H1 (cell line): ENCODE measurements at places on chromosomes 2 and 18. TPM values are rescaled to one million over a fixed set of nuclear protein-coding genes. Genes with fewer than 3 reads are reported as not detected.

The SERPINB4 gene
- total RNA-seq, result 0.32 and 0.96 TPM in 2 replicates

The NDC80 gene
- 40.3 and 45.0 TPM in 2 replicates for total RNA-seq

The GPR39 gene
- total RNA-seq, result 0.63 and 0.65 TPM in 2 replicates

The ARMC9 gene
- 33.0 and 36.1 TPM in 2 replicates for total RNA-seq

The PDE6D gene
- 33.7 and 37.8 TPM in 2 replicates for total RNA-seq

The GREB1L gene
- total RNA-seq, result 0.31 and 0.34 TPM in 2 replicates

The TRIM43 gene
- total RNA-seq, result not detected in 2 replicates

The ANO7 gene
- 6.5 and 6.9 TPM in 2 replicates for total RNA-seq

The PID1 gene
- 2.9 and 3.3 TPM in 2 replicates for total RNA-seq

The SERPINB3 gene
- total RNA-seq, result 0.17 TPM in 1 of 2 replicates, not detected in the other

The HTR2B gene
- not detected in 2 replicates for total RNA-seq

The CFC1B gene
- total RNA-seq, result not detected in 2 replicates

The SAG gene
- not detected in 2 replicates for total RNA-seq

The CCDC85A gene
- 0.48 TPM in 1 of 2 replicates, not detected in the other for total RNA-seq

The GDF7 gene
- 0.04 and 0.06 TPM in 2 replicates for total RNA-seq

The IGFBP2 gene
- total RNA-seq, result 322 and 326 TPM in 2 replicates

The LRP1B gene
- total RNA-seq, result 0.04 TPM in 1 of 2 replicates, not detected in the other

The NEUROD1 gene
- not detected in 2 replicates for total RNA-seq

The FAM124B gene
- 2.0 and 2.6 TPM in 2 replicates for total RNA-seq

The RPRM gene
- 16.2 and 16.3 TPM in 2 replicates for total RNA-seq

The ASXL3 gene
- total RNA-seq, result 1.3 TPM in 2 replicates

The PRKAG3 gene
- total RNA-seq, result not detected in 2 replicates

The TNFRSF11A gene
- total RNA-seq, result 10.6 and 11.1 TPM in 2 replicates

The FEV gene
- total RNA-seq, result not detected in 2 replicates

The CDH20 gene
- 0.07 and 0.13 TPM in 2 replicates for total RNA-seq

The FAM110C gene
- 13.2 and 15.4 TPM in 2 replicates for total RNA-seq

The ACTG2 gene
- total RNA-seq, result 11.0 and 13.7 TPM in 2 replicates

The CFC1 gene
- 0.31 TPM in 1 of 2 replicates, not detected in the other for total RNA-seq

The KDM3A gene
- total RNA-seq, result 25.3 and 29.2 TPM in 2 replicates

The NEU2 gene
- total RNA-seq, result not detected in 2 replicates

The TTN gene
- total RNA-seq, result 6.9 and 9.7 TPM in 2 replicates

The MOGAT1 gene
- total RNA-seq, result 0.31 and 0.67 TPM in 2 replicates

The IL1F10 gene
- not detected in 2 replicates for total RNA-seq

The TCF23 gene
- total RNA-seq, result not detected in 2 replicates

The PHOSPHO2 gene
- 8.5 and 9.5 TPM in 2 replicates for total RNA-seq

The LYPD6B gene
- total RNA-seq, result 2.2 and 3.0 TPM in 2 replicates

The PXDN gene
- total RNA-seq, result 131 and 141 TPM in 2 replicates

The CFAP210 gene
- total RNA-seq, result 0.37 and 0.86 TPM in 2 replicates

The PRSS56 gene
- not detected in 2 replicates for total RNA-seq

The ZEB2 gene
- 0.13 TPM in 1 of 2 replicates, not detected in the other for total RNA-seq
